ENCODE measurements at places on chromosomes 2 and 18.

GRCh38 chr18:7202169-7202568 lies 28.7 kb upstream of the LRRC30 start:
- DNase-seq = no peak

- no peak for DNase-seq
Observed at GRCh38 chr2:233112776-233113452, 52.8 kb downstream of the INPP5D start.

DNA sequence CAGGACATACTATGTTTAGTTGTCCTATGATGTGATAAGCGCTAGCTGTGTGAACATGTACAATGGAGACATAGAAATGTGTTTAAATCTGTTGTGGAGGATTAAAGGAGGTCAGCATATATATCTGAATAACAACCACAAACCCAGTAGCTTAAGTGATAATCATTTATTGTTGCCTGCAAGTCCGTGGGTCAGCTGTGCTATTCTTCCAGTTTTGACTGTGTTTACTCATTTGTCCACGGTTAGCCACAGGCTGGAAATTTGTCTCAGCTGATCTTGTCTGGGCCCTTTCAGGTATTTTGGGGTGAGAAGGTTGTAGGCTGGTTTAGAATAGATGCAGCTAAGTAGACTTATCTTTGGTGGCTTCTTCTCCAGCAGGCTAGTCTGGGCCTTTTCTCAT lies 110.4 kb downstream of the PARD3B start:
- DNase-seq = no peak

GRCh38 chr2:119531292-119531691 lies 7.0 kb upstream of the SCTR start:
- no peak for DNase-seq

DNA sequence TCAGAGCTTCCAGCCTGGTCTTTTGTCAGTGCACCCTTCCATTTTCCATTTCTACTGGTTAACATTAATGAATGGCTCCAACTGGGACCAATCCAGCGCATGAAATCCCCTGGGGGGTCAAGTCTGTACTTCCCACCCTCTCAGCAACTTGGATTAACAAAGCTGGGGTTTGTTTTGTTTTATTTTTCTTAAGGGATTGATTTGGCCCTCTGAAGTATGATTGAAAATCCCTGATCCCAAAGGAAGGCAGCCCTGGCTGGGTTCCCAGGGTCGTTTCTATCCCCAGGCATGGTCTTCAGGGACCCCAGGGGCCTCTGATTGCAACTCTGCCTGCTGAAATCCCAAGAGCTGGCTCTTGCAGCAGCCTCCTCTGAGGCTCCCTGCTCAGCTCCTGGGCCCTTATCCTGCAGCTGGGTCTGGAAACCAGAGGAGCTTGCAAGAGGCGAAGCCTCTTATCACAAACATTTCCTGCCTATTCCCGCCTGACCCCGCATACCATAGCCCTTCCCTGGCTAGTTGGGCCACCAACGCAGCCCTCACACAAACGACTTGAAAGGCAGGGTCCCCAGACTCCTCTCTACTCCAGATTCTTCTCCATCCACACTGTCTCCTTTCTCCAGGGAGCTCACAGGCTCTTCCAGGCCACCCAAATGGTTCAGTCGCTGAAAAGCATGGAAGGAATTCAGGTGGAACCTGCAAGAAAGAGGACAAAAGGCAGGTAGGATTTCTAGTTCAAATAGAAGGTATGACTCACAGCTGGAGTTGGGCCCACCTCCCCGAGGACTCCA lies 109.7 kb upstream of the PKDCC start:
- no peak for DNase-seq

- no peak for DNase-seq
Observed at GRCh38 chr2:6739547-6739946, 126.2 kb downstream of the CMPK2 start.

DNA sequence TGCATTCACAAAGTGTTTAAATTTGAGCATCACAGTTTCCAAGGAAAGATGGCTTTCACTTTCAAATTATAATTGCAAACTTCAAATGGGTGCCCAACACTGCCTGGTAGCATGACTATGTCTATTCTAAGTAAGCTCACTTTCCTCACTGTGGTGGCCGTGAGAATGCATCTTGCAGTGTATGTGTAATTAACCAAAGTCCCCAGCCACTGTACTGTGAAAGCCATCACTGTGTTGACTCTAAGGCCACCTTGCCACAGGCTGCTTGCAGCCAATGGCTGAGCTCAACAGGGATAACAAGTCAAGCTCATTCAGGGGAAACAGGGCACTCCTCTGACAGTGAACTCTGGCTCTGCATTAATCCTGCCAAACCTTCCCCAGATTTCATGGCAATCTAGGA lies 43.3 kb upstream of the LGALSL start:
- no peak for DNase-seq

GRCh38 chr2:104853534-104854497 lies at the start of gene POU3F3:
POU3F3 (plus strand) TSS chr2:104854115; CDS start chr2:104855511, 1,396 bp downstream.
- DNase-seq = peak; percentile 100

- no peak for DNase-seq
Observed at GRCh38 chr2:176118601-176119339, 2.2 kb downstream of the HOXD10 start.

GRCh38 chr2:121045245-121045644 lies 239.8 kb downstream of the TFCP2L1 start:
- no peak for DNase-seq

DNA sequence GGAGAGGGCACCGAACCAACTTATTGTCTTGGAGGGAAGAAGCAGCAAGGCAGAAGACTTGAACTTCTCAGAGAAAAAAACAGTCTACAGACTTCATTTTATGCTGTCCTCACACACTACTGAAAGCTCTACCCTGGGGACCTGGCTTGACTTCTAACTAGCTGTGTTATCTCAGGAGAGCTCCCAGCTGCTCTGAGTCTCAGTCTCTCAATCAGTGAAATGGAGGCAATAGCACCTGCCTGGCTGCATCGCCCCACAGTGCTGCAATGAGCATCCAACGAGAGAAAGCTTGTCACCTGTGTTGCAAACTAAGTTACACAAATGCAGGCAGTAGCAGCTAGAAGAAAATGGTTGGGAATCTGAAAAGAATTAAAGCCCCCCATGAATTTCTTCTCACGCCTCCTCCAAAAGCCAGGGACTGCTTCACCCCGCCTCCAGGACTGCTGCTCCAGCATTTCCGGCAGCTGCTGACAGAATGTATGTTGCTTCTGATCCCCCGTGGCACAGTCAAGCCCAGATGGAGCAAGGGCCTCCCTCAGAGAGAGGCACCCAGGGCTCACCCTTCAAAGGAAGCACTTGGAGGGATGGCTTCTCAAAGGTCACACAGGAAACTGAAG lies 116.3 kb downstream of the BCL11A start:
- DNase-seq = no peak

- no peak for DNase-seq
Observed at GRCh38 chr18:51157215-51157614, 40.3 kb downstream of the MEX3C start.

- DNase-seq = no peak
Observed at GRCh38 chr2:127139766-127140165, 32.8 kb upstream of the BIN1 start.

GRCh38 chr18:7754725-7755181 lies 187.6 kb downstream of the PTPRM start:
- no peak for DNase-seq

GRCh38 chr2:231300722-231301076 lies 94.8 kb upstream of the B3GNT7 start:
- no peak for DNase-seq

DNA sequence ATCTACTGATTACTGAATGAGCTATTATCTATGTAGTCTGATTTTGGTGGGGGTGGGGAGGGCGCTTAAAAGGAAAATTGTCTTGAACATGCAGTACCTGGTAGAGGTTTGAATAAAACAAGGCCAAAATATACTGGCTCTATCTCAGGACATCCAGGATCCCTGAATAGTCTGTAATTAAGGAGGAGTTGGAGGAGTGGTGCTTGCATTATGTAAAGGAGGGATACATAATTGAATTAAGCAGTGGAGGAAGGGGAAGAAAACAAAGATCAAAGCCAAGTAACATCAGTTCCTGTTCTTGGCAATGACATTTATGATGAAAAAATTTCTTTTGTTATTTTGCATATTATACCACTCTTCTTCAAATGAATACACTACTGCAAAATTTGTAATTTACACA lies 539.4 kb upstream of the ZEB2 start:
- no peak for DNase-seq

DNA sequence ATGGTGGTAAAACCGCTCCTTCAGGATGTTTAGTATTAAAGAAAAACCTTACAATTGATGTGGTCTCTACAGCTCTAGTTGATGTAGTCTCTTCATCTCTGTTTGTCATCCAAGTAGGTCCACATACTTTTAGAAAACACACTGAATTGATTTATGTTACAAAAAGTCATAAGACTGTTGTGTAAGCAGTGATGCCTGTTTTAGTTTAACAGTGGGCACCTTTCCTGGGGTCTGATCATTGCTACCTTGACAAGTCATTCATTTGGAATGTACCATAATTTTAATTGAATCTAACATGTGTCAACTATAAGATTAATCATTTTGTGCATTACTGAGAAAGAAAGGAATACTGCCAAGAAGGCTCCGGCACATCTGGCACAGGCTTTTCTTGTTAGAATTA lies 34.3 kb downstream of the GIGYF2 start:
- no peak for DNase-seq

- DNase-seq = no peak
Observed at GRCh38 chr18:25399554-25399953, 47.6 kb upstream of the ZNF521 start.

GRCh38 chr18:31325051-31325450 lies 7.1 kb downstream of the DSG1 start:
- DNase-seq = no peak

DNA sequence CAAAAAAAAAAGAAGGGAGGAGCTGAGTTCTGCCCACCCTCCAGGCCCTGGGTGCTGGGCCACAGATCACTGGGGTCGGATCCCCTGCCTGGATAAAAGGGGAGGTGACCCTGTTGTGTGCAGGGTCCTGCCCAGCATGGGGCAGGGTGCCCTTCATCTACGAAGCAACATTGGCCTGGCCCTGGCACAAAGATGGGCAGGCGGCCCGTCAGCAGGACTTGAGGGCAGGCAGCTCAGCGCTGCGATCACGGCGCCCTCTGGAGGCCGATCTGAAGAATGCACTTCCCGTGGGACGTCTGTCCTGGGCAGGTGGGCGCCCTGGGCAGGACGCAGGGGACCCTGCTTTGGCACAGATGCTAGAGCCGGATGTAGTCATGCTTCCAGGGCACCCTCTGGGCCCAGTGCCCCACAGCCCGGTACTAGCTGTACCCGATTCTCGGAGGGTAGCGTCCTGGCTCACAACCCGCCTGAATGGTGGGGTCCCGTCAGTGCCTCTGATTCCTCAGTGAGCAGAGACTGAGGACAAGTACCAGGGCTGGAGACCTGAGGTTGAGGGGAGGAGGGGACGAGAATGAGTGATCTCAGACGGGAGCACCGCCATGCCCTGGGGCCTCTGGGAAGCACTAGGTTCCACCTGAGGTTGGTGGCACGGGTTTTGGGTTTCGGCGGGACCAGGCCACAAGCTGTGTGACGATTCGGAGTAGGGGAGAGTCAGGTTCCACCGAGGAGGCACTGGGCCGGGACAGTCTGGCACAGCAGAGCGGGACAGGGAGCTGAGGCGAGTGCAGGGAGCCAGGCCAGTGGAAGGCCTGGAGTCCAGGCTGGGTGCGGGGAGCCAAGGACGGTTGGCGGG lies 18.0 kb downstream of the ARID5A start:
- peak; percentile 29 for DNase-seq

Data from nucleus accumbens (tissue), 56 donors.